ENCODE measurements at places on chromosomes 7 and 10.

DNA sequence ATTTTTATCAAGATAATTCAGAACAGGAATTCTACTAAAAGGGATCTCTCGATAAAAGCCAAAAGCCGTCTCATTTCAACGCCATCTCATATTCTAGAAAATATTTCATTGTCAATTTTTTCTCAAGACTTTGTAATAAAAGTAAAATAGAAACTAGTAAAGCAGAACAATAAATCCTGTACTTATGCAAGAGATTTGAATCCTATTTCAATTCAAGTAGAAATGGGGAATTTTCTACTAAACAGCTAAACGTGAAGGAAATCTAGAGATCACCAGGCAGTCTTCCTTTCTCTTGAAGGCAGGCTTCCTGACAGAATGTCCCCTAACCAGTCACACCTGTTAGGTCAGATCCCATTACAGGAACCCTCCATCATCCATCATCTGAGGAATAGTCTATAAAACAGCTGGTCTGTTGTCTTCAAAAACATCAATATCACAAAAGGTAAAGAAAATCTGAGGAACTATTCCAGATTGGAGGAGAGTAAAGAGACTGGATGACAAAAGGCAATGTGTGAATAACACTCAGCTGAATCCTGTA is 23.7 kb downstream of the USP6NL start:
- no peak for DNase-seq

- DNase-seq = no peak
Measured at GRCh38 chr7:127021019-127021738, 231.6 kb downstream of the GRM8 start.

DNA sequence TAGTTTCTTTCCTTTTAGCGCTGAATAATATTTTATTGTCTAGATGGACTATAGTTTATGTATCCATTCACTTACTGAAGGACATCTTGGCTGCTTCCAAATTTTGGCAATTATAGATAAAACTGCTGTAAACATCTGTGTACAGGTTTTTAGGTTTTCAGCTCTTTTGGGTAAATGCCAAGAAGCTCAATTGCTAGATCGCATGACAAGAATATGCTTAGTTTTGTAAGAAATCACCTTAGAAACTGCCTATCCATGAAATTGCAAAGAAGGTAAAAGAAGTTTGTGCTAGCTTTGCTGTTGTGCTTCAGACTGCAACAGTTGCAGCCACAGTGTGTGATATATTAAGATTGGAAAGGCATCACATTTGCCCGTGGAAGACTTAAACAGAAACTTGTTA is 103.2 kb upstream of the TNS3 start:
- DNase-seq = no peak

GRCh38 chr7:129643550-129644170 is 32.1 kb downstream of the NRF1 start:
- DNase-seq = no peak

DNA sequence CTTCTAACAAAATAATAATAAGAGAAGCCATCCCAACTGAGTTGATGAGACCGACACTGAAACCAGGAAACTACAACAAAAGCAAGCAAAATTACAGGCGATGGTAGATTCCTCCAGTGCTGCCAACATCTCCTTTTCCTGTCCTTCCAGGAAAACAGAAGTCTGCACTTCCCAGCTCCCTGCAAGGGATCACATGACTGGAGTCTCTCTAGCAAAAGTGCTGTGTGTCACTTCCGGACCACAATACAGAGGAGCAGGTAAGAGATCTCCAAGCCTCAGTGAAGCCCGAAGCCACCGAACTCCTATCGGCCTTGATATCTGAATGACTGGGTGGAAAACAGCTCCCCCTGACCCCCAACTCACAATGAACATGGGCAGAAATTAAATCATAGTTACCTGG is 63.2 kb downstream of the SMURF1 start:
- no peak for DNase-seq

DNA sequence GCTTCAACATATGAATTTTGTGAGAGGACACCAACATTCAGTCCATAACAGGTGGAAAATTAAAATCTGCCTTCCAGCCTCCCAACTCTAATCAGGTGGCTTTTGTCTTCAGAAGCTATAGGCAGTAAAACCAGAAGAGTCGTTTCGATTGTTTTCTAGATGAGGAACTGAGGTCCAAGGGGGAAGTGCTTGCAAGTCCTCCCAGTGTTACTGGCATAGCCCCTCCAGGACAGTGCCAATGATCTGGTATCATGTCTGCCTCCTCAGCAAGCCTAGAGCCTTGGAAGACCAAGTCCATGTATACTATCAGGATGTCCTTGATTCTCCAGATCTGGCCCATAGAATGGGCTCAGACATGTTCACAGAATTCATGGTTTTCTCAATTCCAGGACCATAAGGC is 16.9 kb downstream of the CYP26A1 start:
- DNase-seq = no peak

Data from bone marrow (tissue), 2 donors.